ENCODE measurements at places on chromosomes 16 and 17.

- DNase-seq, result no peak
Measured at GRCh38 chr17:62761884-62762283, 46.2 kb downstream of the MARCHF10 start.

DNA sequence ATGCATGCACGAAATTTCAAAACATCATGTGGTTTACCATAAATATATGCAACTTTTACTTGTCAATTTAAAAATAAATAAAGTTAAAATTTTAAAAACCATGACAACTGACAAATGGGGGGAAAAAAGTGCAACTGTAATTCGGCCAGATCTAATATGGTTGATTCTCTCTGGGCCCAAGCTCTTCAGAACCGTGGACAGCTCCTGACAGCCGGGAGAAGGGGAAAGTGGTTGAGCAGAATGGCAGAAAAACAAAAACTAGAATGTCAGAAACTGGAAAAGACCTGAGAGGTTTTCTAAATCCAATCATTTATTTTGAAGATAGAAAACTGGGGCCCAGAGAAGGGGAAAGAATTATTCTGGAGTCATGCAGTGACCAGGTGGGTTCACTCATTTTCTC lies 126.6 kb downstream of the TMEM132E start:
- no peak for DNase-seq

- DNase-seq, result peak; percentile 6
Measured at GRCh38 chr16:66490774-66491715, 58.9 kb downstream of the TK2 start.

- DNase-seq, result no peak
Measured at GRCh38 chr17:10556301-10557005, 7.0 kb upstream of the MYH2 start.

DNA sequence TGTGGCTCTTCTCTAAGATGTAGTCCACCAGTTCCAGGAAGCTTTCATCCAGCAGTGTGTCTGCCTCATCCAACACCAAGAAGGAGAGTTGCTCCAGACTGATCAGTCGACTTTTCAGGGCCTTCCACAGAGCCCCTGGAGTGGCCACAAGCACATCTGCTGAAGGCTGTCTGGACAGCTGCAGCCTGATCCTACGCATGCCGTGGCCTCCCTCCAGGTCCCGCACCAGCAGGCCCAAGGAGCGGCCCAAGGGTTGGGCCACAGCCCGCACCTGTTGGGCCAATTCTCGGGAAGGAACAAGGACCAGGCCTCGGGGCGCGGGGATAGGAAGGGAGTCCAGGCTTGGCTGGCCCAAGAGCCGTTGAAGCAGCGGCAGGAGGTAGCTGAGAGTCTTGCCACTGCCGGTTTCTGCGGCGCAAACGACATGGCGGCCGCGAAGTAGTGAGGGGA lies 729 bp downstream of the DDX28 start:
- no peak for DNase-seq

- peak; percentile 92 for DNase-seq
Measured at GRCh38 chr16:14070877-14071575, at the start of gene MRTFB. MRTFB (plus strand) TSS chr16:14071319; CDS start chr16:14140607, 69,288 bp downstream.

DNA sequence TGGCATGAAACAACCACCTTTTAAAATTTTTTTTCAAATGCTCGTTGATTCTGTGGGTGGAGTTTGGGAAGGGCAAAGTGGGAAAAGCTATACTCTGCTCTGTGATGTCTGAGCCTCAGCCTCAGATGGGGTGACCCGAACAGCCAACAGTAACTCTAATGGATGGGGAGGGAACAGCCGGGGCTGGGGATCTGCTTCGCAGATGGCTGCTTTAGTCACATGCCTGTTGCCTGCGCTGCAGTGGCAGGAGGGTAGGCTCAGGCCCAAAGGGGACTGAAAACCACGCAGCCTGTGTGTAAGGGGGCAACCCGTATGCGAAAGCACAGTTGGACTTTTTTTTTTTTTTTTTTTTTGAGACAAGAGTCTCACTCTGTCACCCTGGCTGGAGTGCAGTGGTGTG lies 14.9 kb upstream of the MAPK3 start:
- no peak for DNase-seq

- DNase-seq, result no peak
Measured at GRCh38 chr16:79097771-79098170, 502.8 kb downstream of the MAF start.

- DNase-seq, result no peak
Measured at GRCh38 chr16:71352963-71353460, 5.5 kb upstream of the CALB2 start.

GRCh38 chr16:29876217-29876593 lies 13.2 kb upstream of the CDIPT start:
- no peak for DNase-seq

DNA sequence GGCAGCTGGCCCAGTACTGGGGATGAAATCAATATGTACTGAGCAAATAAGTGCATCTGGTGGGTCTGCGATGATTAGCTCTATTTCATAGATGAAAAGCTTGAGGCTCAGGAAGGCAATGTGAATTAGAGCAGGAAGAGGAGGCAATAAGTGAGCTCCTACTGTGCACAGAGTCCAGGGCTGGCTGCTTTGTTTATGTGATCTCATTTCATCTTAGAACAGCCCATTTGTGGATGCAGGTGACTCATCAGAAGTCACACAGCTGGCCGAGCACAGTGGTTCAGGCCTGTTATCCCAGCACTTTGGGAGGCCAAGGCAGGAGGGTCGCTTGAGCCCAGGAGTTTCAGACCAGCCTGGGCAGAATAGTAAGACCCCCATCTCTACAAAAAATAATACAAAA lies 7.1 kb downstream of the TMEM114 start:
- DNase-seq, result no peak

GRCh38 chr17:78923660-78924453 lies 1.3 kb downstream of the TIMP2 start:
- DNase-seq, result peak; percentile 88

GRCh38 chr17:80118601-80119270 lies 17.4 kb downstream of the GAA start:
- no peak for DNase-seq

GRCh38 chr16:15981382-15981781 lies 32.0 kb downstream of the ABCC1 start:
- no peak for DNase-seq

- peak; percentile 70 for DNase-seq
Measured at GRCh38 chr16:50265260-50265659, 1.1 kb upstream of the ADCY7 start.

GRCh38 chr16:69663846-69664245 lies 62.5 kb downstream of the NQO1 start:
- DNase-seq, result no peak

GRCh38 chr17:17989618-17990017 lies 17.0 kb downstream of the DRC3 start:
- no peak for DNase-seq

GRCh38 chr17:74117087-74117698 lies 86.3 kb upstream of the RPL38 start:
- no peak for DNase-seq

DNA sequence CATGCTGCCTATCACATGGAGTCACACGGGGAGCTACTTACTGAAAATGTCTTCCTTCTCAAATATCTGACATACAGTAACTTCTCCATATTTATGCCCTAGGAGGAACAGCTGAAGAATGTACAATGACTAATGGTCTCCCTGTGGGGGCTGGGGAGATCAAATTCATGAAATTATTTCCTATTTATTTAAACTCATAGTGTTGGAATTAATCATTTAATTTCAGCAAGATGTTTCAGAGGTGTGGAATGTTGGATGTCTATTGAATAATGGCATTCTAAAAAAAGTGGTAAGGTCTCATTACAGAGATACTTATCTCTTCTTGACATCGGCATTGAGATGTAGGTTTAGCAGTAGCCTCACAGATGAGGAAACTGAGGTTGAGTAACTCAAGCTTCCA lies 214.3 kb upstream of the CDH11 start:
- DNase-seq, result no peak

- DNase-seq, result peak; percentile 47
Measured at GRCh38 chr16:86509759-86510464, 415 bp upstream of the FOXF1 start.

DNA sequence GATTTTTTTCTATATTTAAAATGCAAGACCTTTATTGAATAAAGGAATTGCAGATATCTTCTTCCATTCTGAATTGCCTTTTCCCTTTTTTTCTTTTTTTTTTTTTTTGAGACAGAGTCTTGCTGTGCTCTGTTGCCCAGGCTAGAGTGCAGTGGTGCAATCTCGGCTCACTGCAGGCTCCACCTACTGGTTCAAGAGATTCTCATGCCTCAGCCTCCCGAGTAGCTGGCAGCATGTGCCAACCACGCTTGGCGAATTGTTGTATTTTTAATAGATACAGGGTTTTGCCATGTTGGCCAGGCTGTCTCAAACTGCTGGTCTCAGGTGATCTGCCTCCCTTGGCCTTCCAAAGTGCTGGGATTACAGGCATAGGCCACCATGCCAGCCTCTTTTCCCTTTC lies 151.5 kb downstream of the CEP112 start:
- DNase-seq, result no peak

- DNase-seq, result peak; percentile 35
Measured at GRCh38 chr16:47016700-47017133, 43.2 kb upstream of the DNAJA2 start.

- DNase-seq, result no peak
Measured at GRCh38 chr17:75366432-75366831, 39.0 kb downstream of the GRB2 start.

DNA sequence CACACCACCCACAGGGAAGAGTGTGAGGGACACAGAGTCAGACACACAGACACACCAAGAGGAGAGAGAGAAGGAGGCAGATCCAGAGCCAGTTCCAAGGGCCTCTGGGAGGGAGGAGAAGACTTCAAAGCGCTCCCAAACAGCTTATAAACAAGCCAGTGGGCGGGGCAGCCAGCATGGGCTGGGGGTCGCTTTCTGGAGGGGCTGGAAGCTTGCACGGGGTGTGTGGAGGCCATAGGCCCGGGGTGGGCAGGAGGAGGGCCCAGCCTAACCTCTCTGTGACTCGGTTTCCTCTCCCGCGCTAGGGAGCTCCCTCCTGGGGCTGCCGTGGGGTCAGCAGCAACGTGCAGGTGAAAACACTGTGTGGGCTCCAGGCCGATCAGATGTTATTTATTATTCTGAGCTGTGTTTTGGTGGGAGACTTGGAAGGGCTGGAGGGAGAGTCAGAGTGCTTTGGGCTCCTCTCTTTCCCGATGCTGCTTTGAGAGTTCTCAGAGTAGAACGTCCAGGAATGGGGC lies 2.5 kb upstream of the WFIKKN2 start:
- no peak for DNase-seq

- peak; percentile 94 for DNase-seq
Measured at GRCh38 chr16:54929090-54930004, 1.3 kb upstream of the IRX5 start.

GRCh38 chr16:9964426-9964825 lies 217.8 kb downstream of the GRIN2A start:
- DNase-seq, result no peak

DNA sequence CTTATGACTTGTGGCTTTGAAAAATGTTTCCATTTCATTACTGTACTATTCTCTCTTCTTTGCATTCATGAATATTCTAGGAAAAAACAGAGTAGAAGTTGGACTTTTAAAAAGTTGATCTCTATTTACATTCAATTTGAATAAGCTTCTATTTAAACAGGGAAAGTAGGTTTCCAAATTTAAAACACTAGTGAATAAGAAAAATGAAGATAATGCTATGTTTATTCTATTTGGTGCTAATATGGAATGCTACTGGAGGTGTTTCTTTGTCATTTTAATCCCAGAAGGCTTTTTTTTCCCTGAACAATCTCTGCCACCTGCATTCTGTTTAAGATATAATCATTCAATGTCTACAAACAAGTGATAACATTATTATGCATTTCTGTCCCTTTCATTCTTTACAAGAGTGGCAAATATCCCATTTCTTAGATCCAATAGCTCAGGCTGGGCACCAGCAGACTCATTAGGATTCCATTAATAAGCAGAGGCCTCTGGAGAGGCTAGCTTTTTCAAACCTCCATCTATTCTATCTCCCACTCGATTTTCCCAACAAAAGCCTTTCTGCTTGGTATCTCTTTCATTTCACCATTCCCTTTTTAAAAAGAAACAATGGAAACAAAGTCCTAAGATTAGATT lies 1001.6 kb upstream of the CDH8 start:
- no peak for DNase-seq

DNA sequence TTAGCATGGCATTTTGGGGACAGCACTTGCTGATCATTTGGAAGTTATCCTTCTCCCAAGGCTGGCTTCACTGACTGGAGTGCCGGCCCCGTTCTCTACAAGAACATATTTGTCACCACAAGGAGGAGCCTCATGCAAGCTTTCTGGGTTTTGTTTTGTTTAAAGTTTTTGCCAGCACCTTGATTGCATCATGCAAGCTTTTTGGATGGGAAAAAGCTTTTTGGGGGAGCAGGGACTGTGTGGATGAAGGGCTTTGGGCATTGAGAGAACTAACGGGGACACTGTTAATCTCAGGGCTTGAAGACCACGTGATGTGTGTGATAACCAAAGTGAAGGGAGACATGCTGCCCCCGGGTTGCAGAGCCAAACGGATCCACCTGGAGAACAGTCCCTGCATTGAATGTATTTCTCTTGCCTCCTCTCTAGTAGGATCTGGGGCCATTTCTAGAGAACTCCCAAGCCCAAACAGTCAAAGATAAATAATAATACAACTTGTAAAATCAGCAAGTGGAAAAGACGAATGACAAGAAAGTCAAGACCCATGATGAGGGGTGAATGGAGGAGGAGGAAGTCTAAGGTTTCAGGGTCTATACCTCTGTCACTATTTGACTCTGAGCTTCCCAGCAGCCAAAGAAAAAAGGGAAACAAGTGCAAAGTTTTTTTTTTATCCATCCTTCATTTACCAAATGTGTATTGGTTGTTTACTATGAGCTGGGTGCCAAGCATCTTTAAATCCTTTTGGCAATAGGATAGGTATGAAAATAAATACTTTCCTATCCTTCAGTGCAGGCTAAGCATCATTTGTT lies 17.2 kb downstream of the TMEM114 start:
- no peak for DNase-seq

- DNase-seq, result no peak
Measured at GRCh38 chr16:56413381-56413780, 12.0 kb downstream of the AMFR start.

- DNase-seq, result no peak
Measured at GRCh38 chr17:60573236-60574051, 26.5 kb upstream of the PPM1D start.

DNA sequence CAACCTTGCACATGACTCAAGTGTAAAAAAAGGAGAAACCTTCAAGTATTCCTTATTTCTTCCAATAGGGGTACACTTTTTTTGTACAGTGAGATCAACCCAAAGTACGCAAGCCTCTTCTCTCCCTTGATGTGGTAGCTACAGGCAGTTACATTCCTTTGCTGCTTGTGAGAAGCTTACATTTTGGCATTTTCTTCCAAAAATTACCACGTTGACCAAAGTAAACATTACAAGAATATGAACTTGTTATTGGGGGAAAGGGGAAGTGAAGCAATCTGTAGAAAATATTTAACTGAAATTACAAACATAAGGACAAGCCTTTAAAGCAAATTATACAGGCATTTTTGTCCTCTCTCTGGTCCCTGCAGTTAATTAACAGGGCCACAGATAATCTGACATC lies 97.0 kb upstream of the TOB1 start:
- no peak for DNase-seq

DNA sequence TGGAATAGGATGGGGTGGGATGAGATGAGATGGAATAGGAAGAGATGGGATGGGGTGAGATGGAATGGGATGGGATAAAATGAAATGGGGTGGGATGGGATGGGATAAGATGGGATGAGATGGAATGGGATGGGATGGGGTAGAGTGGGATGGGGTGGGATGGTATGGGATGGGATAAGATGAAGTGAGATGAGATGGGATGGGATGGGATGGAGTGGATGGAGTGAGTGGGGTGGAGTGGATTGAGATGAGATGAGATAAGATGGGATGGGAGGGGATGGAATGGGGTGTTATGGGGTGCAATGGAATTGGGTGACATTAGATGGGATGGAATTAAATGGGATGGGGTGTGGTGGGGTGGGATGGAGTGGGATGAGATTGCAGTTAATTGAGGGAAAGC lies 279.2 kb upstream of the CDH5 start:
- no peak for DNase-seq
